ENCODE measurements at places on chromosomes 13 and 19.

- DNase-seq, result no peak
These were observed 304.7 kb downstream of the ENOX1 start for GRCh38 chr13:43482026-43482425.

DNA sequence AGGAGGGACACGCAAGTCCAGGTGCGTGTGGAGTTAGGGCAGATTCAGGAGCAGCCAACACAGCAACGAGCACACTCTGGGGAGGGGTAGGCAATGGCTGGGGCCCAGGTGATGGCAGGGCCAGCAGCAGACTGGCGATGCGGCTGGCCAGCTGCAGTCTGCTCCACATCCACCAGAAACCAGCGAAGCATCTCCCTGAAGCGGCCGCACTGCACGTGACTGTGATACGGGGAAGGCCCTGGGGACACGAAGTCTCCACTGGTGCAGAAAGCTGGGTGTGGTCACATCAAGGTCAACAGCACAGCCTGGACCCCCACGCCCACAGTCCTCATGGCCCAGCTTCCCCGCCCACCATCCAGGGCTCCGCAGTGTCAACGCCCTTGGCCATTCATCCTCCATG, 21.3 kb upstream of the EPHX3 start:
- DNase-seq, result no peak

GRCh38 chr13:32791545-32792172, 205.4 kb downstream of the PDS5B start:
- DNase-seq, result peak; percentile 62

GRCh38 chr13:80448725-80449124, 107.8 kb upstream of the SPRY2 start:
- no peak for DNase-seq

- no peak for DNase-seq
These were observed 26.5 kb upstream of the HOMER3 start for GRCh38 chr19:18967358-18968146.

- DNase-seq, result no peak
These were observed 534.9 kb upstream of the KLF12 start for GRCh38 chr13:74669149-74669548.

GRCh38 chr13:106821979-106822378, 254.0 kb upstream of the ARGLU1 start:
- no peak for DNase-seq

DNA sequence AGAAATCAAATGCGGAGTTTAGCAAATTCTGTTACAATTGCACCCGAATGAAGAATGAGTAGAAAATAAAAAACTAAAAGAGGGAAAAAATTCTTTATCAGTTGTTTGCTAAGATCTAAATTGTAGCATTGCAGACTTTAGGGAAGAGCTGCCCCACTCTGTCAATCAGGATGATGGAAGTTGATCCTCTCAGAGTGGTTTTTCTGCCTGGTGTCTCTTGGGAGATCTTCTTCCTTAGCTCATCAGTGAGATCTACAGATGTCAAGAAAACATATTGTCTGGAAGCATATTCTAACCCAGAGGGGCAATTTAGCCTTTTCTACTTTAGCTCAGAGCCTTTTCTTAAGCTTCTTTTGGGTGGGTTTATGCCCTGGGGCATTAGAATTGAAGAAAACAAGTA, 223.2 kb upstream of the PCDH17 start:
- no peak for DNase-seq

DNA sequence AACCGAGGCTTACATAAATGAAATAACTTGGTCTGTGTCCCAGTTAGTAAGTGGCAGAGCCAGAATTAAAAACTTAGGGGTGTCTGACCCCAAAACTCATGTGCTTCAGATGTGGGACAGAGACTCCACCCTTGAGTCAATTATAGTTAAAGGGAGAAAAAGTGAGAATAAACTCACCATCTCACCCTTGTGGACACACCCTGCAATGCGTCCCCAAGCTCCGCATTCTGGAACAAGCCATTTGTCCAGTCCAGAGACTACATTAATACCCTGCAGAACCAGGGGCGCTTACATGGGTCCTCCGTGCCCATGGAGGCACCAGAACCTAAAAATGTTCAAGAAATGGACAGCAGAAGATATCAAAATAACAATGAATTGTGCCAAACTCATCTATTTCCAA, 207.0 kb upstream of the ZNF507 start:
- DNase-seq, result no peak

GRCh38 chr19:3644351-3645066, 17.9 kb upstream of the CACTIN start:
- DNase-seq, result no peak

DNA sequence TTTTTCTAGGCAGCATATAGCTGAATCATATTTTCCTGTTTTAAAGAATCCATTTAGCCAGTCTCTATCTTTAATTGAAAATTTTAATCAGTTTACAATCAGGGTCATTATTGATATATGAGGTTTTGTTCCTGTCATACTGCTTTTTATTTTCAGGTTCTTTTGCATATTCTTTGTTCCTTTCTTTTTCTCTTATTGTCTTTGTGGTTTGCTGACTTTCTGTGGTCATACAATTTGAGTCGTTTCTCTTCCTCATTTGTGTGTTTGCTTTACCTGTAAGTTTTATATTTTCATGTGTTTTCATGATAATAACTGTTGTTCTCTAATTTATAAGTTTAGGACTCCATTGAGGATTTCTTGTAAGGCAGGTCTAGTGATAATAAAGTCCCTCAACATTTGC, 812.6 kb downstream of the DACH1 start:
- DNase-seq, result no peak

- no peak for DNase-seq
These were observed 3.9 kb upstream of the UBL5 start for GRCh38 chr19:9823816-9824215.

GRCh38 chr19:11098861-11099260, 9.6 kb downstream of the LDLR start:
- DNase-seq, result no peak

- DNase-seq, result no peak
These were observed 1193.0 kb downstream of the UQCRFS1 start for GRCh38 chr19:28019901-28020300.

- no peak for DNase-seq
These were observed 83.9 kb downstream of the ING1 start for GRCh38 chr13:110797230-110797877.

- DNase-seq, result no peak
These were observed 7.6 kb downstream of the LMO7 start for GRCh38 chr13:75643693-75644092.

GRCh38 chr13:44730099-44730498, 154.0 kb upstream of the TSC22D1 start:
- no peak for DNase-seq

GRCh38 chr13:36061054-36061453, 70.1 kb downstream of the DCLK1 start:
- DNase-seq, result no peak

DNA sequence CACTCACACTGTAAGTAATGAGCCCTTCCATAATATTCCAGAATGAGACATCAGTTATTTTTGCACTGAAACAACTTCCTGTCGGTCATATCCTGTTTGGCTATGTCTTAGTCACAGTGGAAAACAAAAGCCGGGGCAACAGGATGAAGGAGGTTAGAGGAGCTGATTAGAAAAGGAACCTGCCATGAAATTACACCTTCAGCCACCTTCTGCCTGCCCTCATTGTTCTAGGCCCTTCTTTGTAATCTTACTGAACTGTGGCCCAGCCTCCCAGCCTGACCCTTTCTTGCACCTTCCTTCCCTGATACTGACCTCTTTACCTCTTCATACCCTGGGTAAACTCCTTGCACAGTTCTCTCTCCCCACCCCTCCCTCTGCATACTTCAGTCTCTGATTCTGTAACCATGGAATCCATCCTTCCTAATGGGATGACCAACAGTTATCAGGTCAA, 67.3 kb downstream of the DOCK9 start:
- no peak for DNase-seq

GRCh38 chr19:51259348-51260245, 8.7 kb downstream of the SIGLECL1 start:
- peak; percentile 12 for DNase-seq

- DNase-seq, result no peak
These were observed 7.9 kb downstream of the DCAF15 start for GRCh38 chr19:13959962-13960862.

- no peak for DNase-seq
These were observed 380.8 kb downstream of the LMO7 start for GRCh38 chr13:76016799-76017400.
